ENCODE measurements at places on chromosomes 5 and 9. TPM values are rescaled to one million over a fixed set of nuclear protein-coding genes. Genes with fewer than 3 reads are reported as not detected.
A peak's percentile ranks its signal among the peaks of the same experiment; 100 is the strongest.

- DNase-seq = peak; percentile 66
Measured at GRCh38 chr5:139633295-139634027, 14.7 kb upstream of the CXXC5 start.

DNAJC25 gene
- 6.2 TPM for total RNA-seq

ADAMTS6 gene
- not detected for total RNA-seq

GRCh38 chr9:84271531-84271900, 69.0 kb downstream of the SLC28A3 start:
- no peak for DNase-seq

DNA sequence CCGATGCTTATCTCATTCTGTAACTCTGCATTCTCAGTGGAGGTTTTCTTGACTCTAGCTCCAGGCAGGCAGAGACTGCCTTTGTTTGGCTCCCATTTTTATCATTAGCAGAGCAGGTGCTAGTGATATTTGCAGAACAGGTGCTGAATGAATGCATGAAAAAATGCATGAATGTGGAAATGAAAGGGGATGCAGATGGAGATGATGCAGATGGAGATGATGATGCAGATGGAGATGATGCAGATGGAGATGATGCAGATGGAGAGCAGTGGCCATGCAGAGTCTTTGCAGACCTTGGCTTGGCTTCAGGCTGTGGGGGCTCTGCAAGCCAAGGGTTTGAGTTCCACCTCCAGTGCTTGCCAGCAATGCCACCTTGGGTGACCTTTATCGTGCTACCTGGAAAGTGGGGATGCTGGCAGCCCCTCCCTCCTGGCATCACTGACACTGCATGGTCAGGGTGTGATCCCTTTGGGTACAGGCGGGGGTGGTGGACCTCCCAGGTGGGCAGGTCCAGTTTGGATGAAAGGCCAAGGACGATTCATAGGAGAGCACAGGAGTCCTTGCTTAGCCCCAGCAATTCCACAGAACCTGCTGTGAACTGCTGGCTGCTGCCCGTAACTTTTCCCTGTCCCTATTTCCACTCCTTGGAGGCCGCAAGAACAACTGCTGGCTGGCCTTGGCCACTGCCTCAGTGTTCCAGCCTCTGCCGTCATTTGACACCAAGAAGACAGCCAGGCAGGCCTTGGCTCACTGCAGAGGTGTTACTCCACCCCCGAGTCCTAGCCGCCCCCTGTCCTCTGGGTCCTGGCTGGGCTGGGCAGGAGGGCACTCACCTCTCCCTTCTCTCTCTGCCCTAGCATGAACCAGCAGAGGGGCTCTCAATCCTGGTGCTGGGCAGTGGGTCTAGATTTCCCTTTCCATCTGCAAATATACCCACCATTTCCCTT, 33.0 kb downstream of the ERGIC1 start:
- DNase-seq = no peak

- DNase-seq = no peak
Measured at GRCh38 chr5:74433255-74433895, 207.2 kb downstream of the ENC1 start.

DNA sequence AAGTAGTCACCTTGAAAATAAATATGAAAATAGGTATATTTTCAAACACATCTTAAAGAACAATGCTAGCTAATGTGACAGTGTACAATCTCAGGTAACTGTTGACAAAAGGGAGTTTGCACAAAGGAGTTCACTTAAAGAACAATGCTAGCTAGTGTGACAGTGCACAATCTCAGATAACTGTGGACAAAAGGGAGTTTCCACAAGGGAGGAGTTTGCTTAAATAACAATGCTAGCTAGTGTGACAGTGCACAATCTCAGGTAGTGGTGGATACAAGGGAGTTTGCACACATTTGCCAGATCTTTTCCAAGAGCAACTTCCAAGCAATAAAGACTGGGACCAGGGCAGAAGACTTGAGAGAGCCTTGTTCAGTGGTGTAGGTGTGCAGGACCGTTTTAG, 442.9 kb upstream of the FTMT start:
- peak; percentile 7 for DNase-seq

RGS14 gene
- 97.6 TPM for total RNA-seq
